Foreskin fibroblast (primary cell): ENCODE measurements at places on chromosomes 3 and 15.

DNA sequence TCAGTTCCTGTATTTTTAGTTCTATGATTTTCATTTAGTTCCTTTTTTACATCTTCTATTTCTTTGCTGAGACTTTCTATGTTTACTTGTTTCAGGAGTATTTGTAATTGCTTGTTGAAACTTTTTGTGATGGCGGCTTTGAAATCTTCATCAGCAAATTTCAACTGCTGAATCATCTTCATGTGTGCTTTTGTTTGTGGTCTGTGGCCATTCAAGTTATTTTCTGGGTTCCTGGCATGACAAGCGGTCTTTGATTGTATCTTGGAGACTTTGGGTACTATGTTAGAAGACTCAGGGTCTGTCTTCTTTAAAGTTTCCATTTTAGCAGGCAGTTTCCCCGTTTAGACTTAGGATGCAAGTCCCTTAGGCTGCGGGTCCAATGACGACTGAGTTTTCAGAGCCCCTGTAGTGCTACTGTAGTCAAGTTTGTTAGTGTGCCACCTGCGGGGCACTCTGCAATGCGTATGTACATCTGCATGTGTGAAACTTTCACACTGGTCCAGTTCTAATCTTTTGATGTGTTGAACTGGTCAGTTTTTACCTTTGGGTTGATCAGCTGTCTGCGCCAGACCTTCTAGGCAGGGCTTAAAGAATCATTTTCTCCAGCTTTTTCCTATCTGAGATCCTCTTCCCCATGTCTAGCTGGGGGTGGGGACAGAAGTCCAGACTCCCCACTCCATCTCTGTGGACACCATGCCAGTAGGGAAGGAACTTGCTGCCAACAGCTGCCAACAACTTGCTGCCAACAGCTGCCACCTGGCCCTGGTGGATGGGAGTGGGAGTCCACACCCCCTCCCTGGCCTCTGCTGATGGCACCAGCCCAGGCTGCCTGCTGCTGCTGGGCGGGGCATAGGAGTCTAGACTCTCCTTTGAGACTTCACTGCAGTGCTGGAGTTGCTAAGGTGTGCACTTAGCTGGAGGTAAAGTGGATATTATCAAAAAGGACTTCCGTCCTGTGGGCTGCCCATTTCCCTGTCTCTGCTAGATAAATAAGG lies 190.9 kb downstream of the TJP1 start:
- no peak for DNase-seq

- DNase-seq = peak; percentile 57
These were observed 110.3 kb upstream of the KLF13 start for GRCh38 chr15:31216215-31216911.

DNA sequence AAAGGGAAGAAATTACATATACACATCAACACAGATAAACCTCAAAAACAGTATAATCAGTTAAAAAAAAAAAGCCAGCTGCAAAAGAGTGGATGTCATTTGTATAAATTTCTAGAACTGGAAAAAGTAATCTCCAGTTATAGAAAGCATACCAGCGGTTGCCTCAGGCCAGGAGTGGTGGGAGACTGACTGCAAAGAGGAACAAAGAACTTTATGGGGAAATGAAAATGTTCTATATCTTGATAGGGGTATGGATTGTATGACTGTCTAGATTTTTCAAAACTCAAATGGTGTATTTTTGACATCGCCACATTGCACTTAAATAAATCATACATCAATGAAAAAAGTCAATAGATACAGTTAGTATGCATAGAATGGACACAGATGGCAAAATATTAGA lies 241.6 kb downstream of the SCAPER start:
- no peak for DNase-seq

GRCh38 chr3:127760791-127761440 lies 61.4 kb downstream of the MGLL start:
- DNase-seq = no peak

GRCh38 chr3:169573148-169573547 lies 90.4 kb downstream of the MECOM start:
- DNase-seq = no peak

DNA sequence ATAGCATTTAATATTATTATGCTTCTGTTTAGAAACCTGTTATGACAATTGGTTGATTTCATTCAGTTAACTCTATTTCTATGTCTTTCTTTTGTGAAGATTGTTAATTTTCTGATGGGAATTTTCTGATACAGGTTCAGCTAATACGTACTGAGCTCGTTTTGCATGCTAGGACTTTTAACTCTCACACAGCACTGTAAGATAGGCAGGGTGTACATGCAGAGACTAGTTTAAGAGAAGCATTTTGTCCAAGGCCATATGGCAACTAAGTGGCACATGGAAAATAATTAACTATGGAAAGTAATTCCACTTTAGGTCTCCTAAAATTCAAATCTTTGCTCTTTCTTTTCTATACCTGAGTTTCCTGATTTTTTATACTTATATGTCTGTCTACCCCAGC lies 81.9 kb downstream of the IL1RAP start:
- no peak for DNase-seq

GRCh38 chr15:67187351-67187854 lies 67.1 kb downstream of the AAGAB start:
- no peak for DNase-seq

DNA sequence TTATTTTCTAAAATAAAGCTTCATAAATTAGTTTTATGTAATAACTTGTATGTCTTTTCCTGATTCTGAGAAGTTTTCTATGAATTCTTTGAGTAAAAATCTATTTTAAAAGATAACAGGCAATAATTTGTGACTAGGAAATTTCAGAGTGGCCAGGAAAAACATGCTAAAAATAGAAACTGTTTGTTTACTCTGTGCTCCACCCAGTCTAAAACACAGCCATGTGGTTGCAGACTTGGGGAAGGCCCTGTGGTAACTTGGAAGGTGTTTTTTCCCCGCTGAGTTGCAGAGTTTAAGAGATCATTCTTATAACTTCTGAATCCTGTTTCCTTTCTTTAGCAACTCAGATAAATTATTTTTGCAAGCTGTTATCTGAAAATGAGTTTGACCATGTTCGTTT lies 21.9 kb downstream of the PLCL2 start:
- peak; percentile 55 for DNase-seq

DNA sequence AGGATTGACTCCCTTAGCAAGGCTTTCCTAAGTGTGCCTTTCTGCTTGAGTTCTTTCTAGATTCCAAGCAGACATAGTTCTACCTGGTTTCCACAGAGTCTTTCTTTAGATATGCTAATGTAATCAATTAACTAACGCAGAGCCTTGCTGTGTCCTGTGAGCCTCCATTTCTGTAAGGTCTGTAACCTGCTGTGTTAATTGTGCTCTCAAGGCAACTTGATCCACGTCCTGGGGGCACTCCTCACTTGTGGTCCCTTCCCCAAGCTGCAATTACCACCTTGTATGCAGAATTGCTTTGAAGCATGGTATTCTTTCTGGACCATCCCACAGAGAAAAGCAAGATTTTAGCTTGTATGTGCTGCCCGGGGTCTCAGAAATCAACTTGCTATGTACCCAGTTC lies 29.5 kb upstream of the THSD4 start:
- no peak for DNase-seq

GRCh38 chr3:188036375-188037194 lies 117.4 kb upstream of the LPP start:
- no peak for DNase-seq

DNA sequence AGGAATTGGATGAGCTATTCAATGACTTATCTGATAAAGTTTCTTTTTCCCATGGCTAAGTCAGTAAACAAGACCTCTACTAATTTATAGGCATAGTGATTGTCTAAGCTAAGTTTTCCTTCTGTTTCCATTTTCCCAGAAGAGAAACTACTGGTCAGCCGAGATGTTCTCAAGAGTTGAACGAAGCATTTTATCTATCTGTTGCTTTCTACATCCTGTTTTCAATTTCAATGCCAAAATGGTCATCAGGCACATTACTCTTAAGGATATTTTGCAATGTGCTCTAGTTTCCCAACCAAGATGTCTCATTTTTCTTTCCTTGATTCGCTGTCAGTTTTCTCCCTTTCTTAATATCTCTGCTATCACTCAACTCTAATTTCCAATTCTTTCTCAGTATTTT lies 228.7 kb downstream of the MBNL1 start:
- DNase-seq = peak; percentile 24

- DNase-seq = peak; percentile 97
These were observed 46.5 kb upstream of the LIMD1 start for GRCh38 chr3:45547764-45548680.

DNA sequence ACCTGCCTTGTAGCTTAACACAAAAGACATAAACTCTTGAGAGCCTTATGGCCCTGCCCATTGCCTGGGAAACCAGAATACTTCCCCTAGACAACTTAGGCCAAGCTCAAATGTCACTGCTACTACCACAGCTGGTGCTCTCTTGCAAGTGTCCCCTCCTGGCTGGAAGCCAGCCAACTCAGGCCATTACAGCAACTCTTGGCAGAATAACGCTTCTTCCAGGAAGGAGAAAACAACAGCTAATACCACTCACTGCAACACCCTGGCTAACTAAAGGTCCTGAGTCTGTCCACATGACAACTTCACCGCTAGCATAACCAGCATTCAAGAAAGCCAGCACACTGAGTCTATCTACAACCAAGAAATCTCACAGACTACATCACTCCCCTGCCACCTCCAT lies 5.1 kb upstream of the B4GALT4 start:
- DNase-seq = no peak

GRCh38 chr15:62453375-62453774 lies 288.3 kb upstream of the C2CD4B start:
- DNase-seq = peak; percentile 60

GRCh38 chr15:77496715-77497109 lies 76.0 kb downstream of the HMG20A start:
- DNase-seq = peak; percentile 96
